ENCODE measurements at places on chromosomes 1 and 21.

GRCh38 chr1:103197216-103197615 is 88.9 kb upstream of the COL11A1 start:
- no peak for DNase-seq

- DNase-seq, result peak; percentile 56
Measured at GRCh38 chr1:26410706-26411623, at the start of gene LIN28A. LIN28A (plus strand) TSS chr1:26410817; CDS start chr1:26410892, 75 bp downstream.

DNA sequence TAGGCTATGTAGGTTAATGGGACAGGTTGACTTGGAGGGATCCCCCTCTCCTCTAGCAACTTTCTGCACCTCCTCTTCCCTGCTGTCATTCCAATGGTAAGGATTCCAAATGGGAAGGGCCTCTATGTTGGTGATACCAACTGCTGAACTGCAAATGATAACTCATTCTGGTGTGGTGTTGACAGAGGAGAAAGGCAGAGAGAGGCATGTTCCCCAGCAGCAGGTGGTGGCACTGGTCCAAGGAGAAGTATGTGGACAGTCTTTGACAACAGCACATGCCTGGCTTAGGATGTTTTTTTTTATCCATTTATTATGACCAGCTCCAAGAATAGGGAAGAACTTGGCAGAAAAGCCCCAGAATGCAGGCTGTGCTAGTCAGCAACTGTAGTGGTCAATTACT is 19.6 kb upstream of the SPAG17 start:
- DNase-seq, result peak; percentile 52

- no peak for DNase-seq
Measured at GRCh38 chr1:84918726-84919336, 25.8 kb upstream of the LPAR3 start.

DNA sequence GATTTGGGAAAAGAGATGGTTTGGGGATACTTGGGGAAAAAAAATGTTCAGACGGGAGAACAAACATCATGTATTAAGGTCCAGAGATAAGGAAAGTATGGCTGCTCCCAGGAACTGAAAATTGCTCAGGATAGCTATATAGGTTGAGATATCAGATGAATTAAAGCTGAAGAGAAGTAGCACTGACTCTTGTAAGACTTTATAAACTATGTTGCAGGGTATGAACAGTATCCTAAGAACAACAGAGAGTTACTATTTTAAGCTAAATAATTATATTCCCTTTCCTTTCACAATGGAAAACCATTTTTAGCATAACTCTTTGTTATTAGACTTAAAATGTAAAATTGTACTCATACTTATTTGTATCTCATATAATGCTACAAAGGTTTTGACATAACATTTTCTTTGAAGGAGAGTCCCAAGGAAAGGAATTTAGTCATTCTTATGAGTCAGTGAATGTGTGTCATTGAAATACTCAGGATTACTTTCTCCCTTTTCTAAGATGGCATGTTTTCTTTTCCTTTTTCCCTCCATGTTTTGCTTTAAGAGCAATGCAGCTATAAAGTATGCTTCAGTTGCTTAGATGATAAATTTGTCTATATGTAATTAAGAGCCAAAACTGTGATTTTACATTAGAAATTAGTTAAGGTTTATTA is 139.4 kb upstream of the KIAA1614 start:
- DNase-seq, result no peak

DNA sequence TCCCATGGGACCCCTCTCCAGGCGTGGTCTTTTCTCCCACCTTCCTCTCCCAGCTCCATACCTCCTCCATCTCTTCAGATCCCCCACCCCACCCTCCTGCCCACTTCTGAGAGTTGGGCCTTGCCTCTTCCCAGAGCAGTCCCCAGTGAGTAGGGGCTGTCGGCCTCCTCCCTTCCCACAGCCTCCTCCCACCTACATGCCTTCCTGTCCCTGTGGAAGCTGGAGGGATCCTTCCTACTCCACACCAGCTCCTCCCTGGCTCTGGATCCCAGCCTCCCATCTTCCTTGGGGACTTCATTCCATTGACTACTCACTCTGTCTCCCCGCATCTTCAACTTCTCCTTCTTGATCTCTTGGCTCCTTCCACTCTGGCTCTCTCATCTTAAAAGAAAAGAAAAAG is 24.9 kb downstream of the KCNQ4 start:
- DNase-seq, result no peak

DNA sequence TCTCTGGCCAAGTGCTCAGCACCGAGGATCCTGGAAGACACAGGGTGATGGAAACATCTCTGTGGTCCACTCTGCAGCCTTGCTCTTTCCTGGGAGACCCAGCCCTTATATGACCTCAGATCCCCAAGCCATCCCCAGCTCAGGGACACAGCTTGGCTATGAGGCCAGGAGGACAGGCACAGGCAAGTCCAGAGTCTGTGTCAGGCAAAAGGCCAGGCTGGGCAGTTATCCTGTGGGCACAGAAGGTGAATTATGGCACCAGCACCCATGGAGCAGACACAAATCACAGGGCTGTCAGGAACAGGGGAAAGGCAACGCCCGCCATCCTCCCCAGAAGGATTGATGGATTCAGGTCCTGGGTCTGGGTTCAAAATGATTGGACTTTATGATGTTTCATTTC is 52.1 kb upstream of the SCMH1 start:
- no peak for DNase-seq

- DNase-seq, result no peak
Measured at GRCh38 chr1:230103306-230104173, 36.5 kb downstream of the GALNT2 start.

GRCh38 chr1:221557013-221557412 is 184.9 kb downstream of the DUSP10 start:
- no peak for DNase-seq

DNA sequence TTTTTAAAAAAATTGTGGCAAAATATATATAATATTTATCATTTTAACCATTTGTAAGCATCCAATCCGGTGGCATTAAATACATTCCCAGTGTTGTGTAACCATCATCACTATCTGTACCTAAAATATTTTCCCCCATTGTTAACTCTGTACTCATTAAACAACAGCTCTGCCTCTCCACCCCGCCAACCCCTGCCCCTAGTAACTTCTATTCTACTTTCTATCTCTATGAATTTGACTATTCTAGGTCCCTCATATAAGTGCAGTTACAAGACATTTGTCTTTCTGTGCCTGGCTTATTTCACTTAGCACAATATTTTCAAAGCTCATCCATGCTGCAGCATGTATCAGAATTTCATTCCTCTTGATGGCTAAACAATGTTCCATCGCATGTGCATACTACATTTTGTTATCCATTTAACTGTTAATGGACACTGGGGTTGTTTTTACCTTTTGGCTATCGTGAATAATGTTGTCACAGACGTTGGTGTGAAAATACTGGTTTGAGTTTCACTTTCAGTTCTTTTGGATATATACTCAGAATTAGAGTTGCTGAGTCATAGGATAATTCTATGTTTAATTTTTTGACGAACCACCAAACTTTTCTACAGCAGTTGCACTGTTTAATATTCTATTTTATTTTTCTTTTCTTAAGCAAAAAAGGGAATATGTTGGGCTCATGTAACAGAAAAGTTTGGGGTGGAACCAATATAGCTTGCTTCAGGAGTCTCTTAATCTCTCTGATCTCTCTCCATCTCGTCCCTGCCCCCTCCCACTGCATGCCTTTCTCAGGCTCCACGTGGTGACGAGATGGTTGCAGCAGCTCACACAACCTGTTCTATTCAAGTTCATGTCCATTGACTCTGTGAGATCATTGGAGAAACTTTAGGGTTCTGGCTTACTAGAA is 25.2 kb upstream of the RCAN1 start:
- DNase-seq, result no peak

GRCh38 chr1:33819913-33820311 is 44.0 kb upstream of the HMGB4 start:
- DNase-seq, result no peak

GRCh38 chr1:28123461-28123961 is 35.1 kb upstream of the EYA3 start:
- no peak for DNase-seq

DNA sequence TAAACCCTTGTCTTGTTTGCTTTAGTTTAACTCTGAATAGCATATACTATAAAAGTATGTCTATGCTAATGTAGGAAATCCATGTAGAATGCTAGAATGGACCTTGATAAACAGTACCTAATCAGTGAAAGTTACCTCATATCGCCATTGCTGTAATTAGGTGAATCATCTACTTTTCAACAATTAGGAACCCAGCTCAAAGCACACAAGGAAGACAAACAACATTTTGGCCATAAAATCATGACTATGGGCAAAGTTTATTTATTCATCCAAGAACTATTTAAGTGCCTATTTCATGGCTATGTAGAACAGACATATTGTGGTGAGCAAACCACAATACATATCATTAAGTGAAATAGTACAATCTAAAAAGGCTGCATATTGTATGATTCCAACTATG is 1043.2 kb downstream of the BRINP3 start:
- peak; percentile 6 for DNase-seq

DNA sequence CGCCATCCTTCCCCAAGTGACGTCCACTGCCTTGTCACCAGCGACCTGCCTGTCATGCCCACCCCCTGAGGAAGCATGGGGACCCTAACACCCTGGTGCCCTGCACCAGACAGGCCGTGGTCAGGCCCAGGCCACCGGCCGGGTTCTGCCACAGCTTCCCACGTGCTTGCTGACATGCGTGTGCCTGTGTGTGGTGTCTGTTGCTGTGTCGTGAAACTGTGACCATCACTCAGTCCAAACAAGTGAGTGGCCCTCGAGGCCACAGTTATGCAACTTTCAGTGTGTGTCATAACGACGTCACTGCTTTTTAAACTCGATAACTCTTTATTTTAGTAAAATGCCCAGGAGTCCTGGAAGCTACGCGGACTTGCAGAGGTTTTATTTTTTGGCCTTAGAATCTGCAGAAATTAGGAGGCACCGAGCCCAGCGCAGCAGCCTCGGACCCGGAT is 8.5 kb upstream of the CTRC start:
- DNase-seq, result peak; percentile 27

DNA sequence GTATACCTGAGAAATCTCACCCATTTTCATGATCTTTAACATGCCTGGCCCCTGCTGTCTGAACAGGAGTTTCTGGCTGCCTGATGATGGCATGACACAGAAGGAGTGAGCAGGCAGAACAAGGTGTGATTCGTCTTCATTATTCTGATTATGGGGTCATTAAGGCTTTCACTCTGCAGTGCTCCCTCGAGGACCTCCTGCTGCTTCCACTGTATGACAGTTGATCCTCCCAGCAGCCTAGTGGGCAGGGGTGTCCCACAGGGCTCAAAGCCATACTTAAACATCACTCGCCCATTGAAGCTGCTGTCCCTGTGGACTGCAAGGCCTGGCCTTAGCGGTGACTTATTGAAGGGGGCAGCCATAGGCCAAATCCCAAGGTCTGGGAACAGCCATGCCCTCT is 12.7 kb upstream of the PARS2 start:
- DNase-seq, result no peak

DNA sequence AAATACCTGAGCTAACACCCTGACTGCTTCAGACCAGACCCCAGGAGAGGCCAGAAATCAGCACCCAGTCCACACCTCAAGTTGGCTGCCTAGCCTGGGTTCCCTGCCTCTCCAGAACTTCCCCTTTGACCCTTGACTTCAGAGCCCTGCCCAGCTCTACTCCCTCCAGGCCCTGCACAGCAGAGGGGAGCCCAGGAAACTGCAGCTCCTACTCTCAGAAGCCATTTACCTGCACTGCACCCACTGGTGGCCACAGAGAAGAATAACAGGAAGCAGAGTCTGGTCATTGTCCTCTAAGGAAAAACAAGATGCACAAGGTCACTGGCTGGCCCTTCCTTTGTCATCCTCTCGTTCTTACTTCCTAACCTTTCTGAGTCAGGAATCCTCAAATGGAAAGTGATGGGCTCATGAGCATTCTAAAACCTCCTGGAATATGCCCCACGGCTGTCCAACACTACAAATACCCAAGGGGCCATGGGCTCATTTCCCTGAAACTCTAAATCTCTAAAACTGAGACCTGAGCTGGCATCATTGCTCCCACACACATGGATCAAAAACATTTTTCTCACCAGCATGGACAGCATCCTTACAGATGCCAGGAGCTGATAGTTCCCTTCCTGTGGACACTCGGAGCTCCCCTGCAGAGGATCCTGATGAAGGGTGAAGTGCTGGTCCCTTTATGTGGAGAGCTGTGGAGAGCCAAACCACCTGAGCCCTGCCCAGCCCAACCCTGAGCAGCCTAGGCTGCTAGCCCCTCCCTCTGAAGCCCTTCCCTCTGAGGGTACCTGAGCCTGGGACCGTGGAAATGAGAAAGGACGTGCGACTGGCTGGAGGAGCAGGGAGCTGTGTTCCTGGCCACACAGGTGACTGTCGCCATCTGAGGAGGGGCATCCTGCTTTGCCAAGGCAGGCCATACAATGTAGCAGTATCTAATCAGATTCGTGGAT is at the start of gene ITLN2:
Gene ITLN2, minus strand, starts transcription at position 652 of the 947 bp plus-strand sequence. Its CDS starts 68 bp downstream, at position 584.
- peak; percentile 83 for DNase-seq

- DNase-seq, result peak; percentile 88
Measured at GRCh38 chr1:68111519-68112436, 61.4 kb upstream of the DIRAS3 start.

- DNase-seq, result no peak
Measured at GRCh38 chr21:14366998-14367397, 15.9 kb downstream of the HSPA13 start.

DNA sequence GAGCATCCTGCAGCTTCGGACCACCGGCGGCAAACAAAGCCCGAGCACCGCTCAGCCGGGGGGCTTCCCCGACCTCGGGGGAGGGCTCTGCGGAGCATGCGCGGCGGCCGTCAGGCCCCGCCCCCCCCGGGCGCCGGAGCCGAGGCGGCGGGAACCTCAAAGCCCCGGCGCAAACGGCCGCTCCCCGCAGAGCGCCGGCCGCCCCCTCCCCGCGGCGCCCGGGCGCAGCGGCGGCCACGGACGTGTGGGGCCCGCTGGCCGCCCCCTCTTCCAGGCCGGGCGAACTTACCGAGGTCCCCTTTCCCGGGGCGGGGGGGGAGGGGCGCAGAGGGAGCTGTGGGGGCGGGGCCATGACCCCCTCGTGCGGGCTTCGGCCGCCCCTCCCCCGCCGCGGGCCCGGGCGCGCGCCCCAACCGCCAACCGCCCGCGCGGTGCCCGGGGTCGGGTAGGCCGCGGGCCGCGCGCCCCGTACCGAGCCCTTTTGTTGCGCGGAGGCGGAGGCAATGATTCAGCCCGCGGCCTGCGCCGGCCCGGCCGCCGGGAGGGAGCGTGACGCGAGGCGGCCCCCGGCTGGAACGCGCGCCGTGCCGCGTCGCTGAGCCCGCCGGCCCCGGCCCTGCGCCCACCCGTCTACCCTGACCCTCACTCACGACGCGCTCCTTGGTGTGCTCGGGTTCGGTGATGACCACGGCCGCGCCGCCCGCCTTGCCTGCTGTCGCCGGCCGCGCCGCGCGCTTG is 1.7 kb downstream of the RCC2 start:
- DNase-seq, result peak; percentile 84
